ENCODE measurements at places on chromosomes 1 and 21.

DNA sequence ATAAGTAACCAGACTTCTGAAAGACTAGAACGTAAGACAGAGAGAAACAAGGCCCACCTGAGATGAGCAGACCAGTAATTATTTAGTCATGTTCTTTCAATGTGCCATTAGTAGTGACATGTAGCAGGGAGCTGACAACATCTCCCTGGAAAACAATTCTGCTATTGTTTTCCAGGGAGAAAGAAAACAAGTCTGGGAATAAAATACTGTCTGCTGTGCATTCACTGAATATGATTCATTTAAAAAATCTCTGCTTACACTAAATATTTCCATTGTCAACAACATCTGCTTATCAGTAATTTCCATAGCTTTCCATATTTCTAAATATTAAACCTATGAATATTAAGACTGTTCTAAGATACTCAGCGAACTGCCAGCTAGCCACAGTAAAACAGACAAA, 80.0 kb downstream of the VCAM1 start:
- no peak for DNase-seq

- DNase-seq = no peak
Measured at GRCh38 chr1:226908913-226909312, 31.2 kb upstream of the COQ8A start.

DNA sequence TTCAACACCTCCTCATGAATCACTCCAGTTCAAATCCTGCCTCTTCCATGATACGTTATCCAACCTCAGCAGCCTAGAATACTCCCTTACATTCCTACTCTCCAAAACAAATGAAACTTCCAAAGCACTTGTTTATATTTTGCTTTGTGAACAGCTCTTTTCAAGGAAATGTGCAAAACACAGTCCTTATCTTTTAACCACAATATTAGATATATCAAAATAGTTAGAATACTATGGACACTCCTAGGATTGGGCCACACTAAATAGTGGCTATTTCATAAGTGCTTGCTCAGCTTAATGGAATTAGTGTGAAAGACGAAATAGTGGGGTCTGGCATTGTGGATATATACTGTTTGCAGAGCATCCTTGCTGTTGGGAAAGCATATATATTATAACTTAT, 173.5 kb downstream of the ZC3H11B start:
- no peak for DNase-seq

DNA sequence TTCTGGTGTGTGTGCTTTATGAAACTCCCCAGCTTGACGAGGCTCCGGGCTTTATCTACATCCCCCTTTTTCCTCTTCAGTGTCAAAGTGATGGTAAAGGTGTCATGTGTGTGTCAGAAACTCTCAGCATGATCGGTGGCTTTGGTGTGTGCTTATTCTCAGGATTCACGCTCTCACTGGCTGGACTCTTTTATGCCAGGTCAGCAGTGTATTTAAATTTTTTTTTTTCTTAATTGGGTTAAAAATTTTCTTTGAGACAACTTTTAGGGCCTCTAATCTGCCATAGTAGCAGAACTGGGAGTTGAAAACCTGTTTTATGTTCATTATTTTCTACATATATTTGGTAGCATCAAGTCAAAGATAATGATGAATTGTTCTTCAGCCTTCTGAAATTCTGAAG, 21.0 kb downstream of the SH3BGR start:
- no peak for DNase-seq

GRCh38 chr1:206049293-206049692, 3.7 kb upstream of the RHEX start:
- DNase-seq = peak; percentile 55

DNA sequence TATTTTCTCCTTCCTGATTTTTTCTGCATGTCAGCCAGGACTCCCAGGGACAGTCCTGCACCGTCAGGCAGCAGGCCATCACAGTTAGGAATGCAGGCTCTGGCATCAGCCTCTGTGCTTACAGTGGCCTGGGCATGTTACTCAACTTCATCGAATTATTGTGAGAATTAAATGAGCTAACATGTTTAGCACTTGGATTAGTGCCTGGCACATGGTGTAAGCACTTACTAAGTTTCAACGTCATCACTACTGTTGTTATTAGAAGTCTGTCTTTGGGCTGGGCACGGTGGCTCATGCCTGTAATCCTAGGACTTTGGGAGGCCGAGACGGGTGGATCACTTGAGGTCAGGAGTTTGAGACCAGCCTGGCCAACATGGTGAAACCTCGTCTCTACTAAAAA, 45.1 kb downstream of the SCCPDH start:
- DNase-seq = no peak

- no peak for DNase-seq
Measured at GRCh38 chr1:38256072-38256471, 209.5 kb upstream of the POU3F1 start.

GRCh38 chr1:97572561-97572960, 348.3 kb downstream of the DPYD start:
- no peak for DNase-seq

DNA sequence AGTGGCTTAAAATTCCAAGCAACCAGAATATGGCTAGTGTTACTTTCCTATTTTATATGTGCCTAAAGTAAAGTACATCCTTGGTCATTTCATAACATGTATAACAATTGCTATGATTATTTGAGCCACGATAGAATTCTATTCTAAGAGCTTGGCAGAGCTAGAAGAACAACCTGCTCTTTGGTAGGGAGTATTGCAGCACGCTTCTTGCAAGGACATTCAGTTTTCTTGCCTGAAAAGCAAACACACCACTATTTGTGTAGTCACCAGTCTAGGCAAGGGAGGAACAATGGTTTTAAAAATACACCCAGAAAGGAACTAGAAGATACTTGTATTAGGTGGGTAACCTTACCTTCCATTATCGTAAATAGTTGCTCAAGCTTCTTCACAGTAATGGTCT, 51.5 kb downstream of the CNST start:
- no peak for DNase-seq

GRCh38 chr1:155128755-155129473, 1.2 kb downstream of the EFNA1 start:
- DNase-seq = no peak

GRCh38 chr1:184392779-184393522, 6.1 kb downstream of the C1orf21 start:
- DNase-seq = no peak

- no peak for DNase-seq
Measured at GRCh38 chr1:231971397-231972110, 345.0 kb downstream of the DISC1 start.

DNA sequence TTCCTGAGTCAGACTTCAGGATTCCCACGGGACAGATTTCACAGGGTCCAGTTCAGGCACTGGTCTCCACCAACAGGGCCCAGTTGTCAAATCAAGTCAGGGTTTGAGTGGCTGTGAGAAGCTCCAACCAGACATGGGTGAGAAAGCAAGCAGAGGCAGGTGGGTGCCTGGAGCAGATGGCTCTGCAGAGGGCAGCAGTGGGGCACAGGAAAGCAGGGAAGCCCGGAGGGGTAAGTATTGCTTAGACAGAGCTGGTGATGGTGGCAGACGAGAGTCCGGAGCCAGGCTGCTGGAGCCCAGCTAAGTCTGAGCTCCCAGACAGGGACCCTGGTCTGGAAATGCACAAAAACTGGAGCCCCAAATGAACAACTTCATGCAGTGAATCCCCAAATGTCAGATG, 40.4 kb downstream of the RIMS3 start:
- no peak for DNase-seq

- DNase-seq = peak; percentile 16
Measured at GRCh38 chr1:219660666-219661463, 48.0 kb upstream of the ZC3H11B start.

- DNase-seq = no peak
Measured at GRCh38 chr1:227318853-227319607, 738 bp upstream of the CDC42BPA start.
